HTR-8/SVneo (cell line): ENCODE measurements at places on chromosomes 5 and 9.

GRCh38 chr5:134511796-134512660 is 13.4 kb upstream of the JADE2 start:
- DNase-seq: no peak

GRCh38 chr5:169494941-169495548 is 88.5 kb upstream of the SPDL1 start:
- DNase-seq: no peak

DNA sequence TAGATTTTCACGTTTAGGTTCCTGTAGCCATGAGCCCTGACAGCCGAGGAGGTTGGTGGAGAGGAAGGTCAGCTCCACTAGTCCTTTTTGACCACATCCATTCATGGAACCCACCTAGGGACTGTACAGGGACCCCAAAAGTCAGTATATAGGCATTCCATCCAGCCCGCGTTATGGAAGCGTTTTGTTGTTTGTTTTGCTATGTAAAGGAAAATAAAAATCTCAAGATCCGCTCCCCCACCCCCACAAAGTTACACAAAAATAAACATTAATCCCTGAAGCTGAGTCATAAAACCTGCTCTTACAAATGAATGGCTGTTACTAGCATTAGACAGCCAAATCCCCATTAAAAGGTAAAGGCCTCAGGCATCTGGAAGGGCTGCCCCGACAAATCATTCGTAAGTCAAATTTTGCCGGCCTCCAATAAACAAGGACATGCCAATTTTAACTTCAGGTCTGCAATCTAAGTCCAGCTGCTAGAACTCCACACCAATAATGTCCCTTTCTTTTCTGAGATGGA is 292.9 kb downstream of the MED10 start:
- no peak for DNase-seq

DNA sequence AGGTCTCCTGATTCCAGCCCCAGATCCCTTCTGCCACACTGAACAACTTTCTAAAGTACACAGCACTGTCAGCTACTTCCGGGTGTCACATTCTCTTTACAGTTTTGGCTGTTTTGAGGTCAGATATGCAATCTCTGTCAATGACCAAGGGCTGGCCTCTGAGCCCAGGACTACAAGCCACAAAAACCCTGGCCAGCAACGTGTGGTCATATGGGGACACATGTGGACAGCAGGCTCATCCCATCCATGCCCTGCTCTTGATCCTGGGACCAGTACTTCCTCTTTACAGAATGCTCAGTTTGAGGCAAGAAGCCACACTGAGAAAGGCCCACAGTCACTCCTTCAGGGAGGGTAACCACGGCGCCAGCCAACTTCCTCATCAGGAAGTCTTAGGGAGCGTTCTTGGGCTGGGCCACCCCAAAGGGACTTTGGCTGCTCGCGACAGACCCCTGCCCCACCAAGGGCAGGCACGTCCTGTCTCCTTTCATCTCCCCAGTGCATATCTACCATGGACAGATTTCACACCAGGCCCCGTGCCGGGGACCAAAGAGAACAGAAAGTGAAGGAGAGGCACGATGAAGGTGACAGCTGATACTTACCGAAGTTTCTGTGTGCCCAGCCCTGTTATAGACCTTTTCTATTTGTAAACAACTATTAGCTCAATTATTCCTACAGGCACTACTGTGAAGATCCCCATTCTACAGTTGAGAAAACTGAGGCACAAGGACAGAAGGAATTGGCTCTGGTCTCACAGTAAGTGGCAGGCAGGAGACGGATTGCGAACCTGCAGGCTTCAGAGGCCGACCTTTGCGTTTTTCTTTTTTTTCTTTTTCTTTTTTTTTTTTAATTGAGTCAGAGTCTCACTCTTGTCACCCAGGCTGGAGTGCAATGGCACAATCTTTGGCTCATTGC is 37.3 kb downstream of the STK10 start:
- DNase-seq: no peak

DNA sequence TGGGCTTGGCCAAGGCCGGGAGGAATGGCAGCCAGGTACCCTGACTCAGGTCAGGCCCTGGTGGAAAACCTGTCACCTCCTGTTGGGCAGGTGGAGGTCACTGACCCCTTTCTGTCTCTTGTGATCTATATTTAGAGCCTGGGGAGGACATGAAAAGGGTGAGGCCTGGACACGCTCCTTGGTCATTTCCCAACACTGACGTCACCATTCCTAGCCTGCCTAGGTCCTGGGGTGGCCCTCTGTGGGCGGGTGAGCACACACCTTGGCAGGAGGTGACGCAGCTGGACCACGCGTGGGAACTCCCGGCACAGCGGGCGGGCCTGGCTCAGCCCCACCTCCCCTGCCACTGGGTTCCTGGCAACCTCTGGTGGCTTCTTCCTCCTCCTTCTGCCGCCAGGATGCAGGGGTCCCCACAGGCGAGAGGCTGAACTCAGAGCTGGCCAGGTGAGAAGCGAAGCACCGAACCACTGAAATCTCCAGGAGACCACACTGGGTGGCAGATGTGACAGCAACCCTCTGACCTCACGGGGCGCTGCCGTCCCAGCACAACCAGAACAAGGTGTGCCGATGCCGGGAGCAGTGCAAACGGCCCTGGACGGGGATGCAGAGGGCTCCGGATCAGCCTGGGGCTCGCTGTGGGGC is 6.4 kb upstream of the RALGDS start:
- DNase-seq: no peak

DNA sequence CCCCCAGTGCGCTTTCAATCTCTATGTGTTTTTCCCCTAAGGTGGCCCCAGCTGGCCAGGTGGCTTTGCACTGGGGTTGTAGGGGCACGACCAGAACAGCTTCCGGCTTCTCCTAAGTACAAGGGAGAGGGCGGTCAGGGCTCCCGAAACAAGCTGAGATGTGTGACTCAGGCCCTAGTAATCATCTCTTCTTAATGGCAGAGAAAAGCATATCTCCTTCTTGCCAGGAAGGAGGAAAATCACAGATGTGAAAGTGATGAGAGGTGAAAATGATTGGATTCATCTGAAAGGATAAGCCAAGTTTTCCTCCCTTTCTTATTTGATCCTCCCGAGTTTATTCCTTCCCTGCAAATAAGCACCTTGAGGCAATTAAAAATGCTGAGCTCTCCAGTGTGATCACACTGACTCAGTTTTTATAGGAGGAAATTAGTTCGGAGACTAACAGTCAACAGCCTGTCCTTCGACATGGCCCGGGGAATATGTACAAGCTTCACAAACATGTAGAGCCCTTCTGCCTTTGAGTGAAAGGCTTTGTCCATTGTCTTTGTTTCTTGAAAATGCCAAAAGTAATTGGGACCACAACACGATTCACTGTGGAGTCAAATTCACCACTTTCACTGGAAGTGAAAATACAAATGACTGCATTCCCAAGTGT is 514.8 kb downstream of the PSAT1 start:
- no peak for DNase-seq

GRCh38 chr9:131977109-131977838 is 102.4 kb downstream of the MED27 start:
- no peak for DNase-seq

GRCh38 chr9:117035546-117035945 is 348.4 kb downstream of the TRIM32 start:
- no peak for DNase-seq

- peak; percentile 5 for DNase-seq
These were observed 1576.5 kb downstream of the EFNA5 start for GRCh38 chr5:106094204-106094607.

DNA sequence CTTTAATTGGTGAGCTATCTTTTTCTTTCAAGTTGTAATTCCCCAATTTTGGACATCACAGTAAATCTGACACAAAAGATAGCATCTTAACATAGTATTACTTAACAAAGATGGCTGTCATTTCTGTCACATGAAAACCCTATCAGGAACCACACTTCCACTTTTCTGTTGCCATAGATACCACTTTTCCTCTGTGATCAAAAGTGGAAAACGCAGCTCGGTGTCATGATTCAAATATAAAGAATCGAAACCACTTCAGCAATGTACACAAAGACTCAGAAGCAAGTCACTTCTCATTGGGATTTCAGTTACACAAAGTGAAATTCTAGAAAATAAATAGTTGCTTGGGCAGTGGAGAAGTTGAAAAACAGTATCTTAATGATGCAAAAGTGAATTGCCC is 524.9 kb upstream of the ITGA1 start:
- DNase-seq: no peak

- DNase-seq: no peak
These were observed 1050.7 kb downstream of the TLE4 start for GRCh38 chr9:80622508-80622907.
